ENCODE measurements at places on chromosomes 12 and 14.

DNA sequence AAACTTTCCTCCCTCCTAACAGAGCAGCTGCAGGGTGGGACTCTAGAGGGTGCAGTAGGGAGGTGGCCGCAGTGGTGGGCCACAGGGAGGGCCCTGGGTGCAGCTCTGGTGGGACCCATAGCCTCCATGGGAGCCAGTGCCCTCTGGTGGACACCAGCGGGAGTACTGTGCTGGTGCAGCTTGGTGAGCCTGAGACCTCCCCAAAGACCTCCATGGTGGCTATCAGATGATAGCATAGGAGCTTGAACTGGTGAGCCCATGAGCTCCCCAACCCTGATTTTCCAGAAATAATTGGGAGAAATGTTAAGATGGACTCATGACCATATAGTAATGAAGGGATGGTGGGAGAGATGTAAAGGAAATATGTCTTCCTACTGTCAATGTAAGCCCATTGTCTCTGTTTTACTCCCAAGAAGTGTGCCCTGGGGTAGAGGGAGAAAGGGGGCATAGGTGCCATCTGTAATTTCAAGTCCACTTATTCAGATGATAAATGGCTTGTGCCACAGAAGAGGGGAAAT is 98.7 kb downstream of the GAS2L3 start:
- peak; percentile 35 for DNase-seq

GRCh38 chr14:64807551-64807950 is 72.2 kb downstream of the SPTB start:
- no peak for DNase-seq

- no peak for DNase-seq
Observed at GRCh38 chr14:73717266-73717665, 3.1 kb upstream of the PNMA1 start.

DNA sequence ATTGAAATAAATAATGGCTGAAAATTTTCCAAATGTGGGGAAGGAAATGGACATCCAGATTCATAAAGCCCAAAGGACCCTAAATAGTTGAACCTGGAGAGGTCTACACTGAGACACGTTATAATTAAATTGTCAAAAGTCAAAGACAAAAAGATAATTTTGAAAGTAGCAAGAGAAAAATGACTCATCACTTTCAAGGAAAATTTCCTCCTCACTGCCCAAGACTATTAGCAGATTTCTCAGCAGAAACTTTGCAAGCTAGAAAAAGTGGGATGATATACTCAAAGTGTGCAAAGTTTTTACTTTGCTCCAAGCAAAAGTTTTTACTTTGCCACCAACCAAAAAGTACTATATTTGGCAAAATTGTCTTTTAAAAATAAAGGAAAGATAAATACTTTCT is 15.9 kb upstream of the KRT83 start:
- DNase-seq: no peak

DNA sequence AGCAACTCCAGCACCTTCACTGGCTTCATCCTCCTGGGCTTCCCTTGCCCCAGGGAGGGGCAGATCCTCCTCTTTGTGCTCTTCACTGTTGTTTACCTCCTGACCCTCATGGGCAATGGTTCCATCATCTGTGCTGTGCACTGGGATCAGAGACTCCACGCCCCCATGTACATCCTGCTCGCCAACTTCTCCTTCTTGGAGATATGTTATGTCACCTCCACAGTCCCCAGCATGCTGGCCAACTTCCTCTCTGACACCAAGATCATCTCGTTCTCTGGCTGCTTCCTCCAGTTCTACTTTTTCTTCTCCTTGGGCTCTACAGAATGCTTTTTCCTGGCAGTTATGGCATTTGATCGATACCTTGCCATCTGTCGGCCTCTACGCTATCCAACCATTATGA is 6.8 kb downstream of the OR11G2 start:
- no peak for DNase-seq

- DNase-seq: peak; percentile 32
Observed at GRCh38 chr12:48542300-48542928, 17.0 kb downstream of the OR8S1 start.

DNA sequence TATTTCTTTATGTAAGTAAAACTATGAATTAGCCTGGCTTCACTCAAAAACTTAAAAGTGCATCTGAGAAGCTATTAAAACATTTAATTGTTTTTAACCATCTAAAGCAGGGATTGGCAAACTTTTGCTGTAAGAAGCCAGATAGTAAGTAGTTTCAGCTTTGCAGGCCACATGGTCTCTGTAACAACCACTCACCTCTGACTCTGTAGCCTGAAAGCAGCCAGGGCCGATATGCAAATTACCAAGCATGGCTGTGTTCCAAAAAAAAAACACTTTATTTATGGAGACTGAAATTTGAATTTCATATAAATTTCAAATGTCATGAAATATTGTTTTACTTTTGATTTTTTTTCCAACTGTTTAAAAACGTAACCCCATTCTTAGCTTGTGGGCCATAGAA is 95.3 kb downstream of the CIT start:
- DNase-seq: no peak

DNA sequence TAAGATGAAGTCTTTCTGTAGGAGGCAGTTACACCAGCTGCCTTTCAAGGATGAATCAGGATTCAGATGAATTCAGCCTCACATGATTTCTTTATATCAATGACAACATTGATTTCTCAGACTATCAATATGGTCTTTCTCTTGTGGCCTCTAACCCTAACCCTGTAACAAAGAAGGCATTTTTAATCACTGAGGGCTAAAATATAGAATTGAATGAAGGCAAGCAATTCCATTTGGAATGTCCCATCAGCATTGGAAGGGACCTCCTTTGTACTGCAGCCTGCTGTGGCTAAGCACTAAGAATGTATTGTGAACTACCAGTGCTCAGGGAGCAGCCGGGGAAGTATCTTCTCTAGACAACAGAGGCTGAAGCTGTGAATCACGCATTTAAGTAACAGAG is 90.6 kb upstream of the FRMD6 start:
- no peak for DNase-seq

DNA sequence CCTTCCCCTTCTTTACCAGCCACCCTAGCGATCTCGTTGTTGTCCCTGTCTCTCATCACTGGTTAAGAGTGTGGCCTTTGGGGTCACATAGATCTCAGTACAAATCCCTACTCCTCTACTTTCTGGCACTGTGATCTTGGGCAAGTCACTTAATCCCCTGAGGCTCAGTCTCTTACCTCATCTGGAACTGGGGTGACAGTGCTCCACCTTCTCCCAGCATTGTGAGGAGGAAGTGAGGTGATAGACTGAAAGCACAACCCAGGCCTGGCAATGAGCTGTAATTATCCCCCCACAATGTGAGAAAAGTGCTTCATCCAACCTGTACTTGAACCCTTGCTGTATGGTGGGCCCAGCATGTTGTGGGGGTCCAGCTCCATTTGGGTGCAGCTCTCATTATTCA is 48.0 kb downstream of the IRAK3 start:
- DNase-seq: no peak

GRCh38 chr12:100875771-100876170 is 81.2 kb downstream of the ANO4 start:
- no peak for DNase-seq

DNA sequence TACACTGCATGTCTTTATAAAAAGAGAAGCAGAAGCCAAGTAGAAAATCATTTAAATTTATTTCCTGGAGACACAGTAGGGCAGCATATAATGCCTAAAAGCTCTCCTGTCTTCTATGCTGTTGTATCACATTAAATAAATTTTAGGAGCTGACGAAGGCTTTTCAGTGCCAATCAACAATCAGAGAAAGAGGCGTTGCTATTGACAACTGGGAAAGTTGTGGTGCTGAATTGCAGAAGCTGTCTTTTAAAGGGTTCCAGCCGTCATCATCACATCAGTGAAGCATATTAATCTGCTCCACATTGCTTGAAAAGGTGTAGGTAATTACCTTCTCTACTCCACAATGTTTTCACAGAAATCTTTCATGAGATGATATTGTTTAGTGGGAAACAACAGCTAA is 103.9 kb downstream of the FSCB start:
- DNase-seq: no peak

GRCh38 chr14:36757734-36758601 is 96.3 kb downstream of the PAX9 start:
- DNase-seq: no peak

DNA sequence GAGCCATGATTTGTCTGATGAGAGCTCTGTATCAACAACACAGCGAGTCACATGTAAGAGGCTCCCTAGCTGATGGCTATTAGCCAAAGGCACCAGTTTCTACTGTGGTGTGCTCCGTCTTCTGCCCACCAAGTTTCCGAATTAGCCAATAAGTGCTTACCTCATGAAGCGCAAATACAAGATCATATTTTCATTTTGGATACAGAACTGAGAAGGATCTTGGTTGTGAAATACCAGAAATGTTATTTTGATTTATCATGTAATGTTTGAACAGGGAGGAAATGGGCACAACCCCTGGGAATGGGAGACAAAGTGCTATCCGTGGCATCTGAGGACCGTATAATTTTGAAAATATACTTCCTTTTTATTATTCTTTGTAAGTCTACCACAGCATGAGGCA is 234.3 kb downstream of the DACT1 start:
- DNase-seq: no peak
